ENCODE measurements at places on chromosomes 13 and 19.

DNA sequence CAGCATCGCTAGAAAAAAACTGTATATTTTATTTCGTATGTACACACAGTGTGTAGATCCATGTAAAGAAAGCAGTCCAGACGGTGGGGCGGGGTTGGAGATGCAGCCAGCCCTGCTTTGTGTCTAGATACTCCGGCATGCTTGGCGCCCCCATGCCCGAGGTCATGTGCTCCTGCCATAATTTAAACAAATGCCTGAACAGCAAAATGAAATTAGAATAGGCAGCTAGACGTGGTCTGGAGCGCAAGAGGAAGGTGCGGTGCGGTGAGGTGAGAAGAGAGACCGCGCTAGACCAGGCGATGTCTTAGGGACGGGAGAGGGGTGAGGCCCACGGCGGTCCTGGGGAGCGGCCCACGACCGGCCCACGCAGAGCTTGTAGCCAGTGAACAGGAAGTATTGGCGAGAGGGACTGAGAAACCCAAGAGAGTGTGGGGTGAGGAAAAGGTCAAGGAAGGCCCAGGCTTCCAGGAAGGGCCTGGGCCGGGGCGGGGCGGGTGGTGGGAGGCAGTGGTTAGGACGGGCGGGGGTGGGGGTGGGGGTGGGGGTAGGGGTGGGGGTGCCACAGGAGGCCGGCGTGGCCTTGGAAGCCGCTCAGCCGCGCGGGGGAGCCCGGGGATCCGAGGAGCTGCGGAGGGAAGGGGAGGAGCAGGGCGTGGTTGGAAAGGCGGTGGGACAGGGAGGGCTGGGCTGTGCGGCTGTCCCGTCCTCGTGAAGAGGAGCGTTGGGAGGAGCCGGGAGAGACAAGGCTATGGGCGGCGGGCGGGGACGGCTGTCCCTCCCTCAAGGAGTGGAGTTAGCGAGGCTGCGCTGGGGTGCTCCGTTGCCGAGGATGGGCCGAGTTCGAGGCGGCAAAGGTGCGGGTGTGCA lies 254.7 kb upstream of the SGCG start:
- no peak for DNase-seq

DNA sequence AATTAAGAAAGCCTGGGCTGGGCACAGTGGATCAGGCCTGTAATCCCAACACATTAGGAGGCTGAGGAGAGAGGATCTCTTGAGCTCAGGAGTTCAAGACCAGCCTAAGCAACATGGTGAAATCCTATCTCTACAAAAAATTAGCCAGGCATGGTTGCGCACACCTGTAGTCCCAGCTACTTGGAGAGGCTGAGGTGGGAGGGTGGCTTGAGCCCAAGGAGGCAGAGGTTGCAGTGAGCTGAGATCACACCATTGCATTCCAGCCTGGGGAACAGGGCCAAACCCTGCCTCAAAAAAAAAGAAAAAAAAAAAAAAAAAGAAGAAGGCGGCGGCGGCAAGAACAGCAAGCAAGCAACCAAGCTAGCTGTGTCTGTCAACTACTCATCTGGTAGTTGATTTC lies 26.7 kb downstream of the TSC22D1 start:
- DNase-seq: no peak

- no peak for DNase-seq
Measured at GRCh38 chr19:10769533-10770491, 51.9 kb downstream of the DNM2 start.

DNA sequence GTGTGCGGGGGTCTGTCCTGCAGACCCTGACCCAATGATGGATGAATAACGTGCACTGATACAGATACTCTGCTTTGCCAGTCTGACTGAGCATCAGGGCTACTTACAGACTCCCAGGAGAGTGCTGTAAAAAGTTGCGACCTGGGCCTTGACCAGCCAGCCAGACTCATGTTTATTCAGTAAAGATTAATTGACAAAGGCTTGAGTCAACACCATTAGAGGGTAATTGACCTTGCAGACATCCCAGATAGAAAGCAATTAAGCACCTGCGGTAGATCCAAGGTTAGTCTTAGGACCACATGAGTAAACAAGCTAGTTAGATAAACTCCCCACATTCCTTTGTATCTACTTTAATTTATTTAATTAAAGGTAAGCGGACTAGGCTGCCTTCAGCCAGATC lies 10.4 kb downstream of the NUDT19 start:
- no peak for DNase-seq

- no peak for DNase-seq
Measured at GRCh38 chr13:42997381-42997780, 5.3 kb upstream of the EPSTI1 start.

- DNase-seq: no peak
Measured at GRCh38 chr13:73061473-73061872, 2.7 kb downstream of the KLF5 start.

DNA sequence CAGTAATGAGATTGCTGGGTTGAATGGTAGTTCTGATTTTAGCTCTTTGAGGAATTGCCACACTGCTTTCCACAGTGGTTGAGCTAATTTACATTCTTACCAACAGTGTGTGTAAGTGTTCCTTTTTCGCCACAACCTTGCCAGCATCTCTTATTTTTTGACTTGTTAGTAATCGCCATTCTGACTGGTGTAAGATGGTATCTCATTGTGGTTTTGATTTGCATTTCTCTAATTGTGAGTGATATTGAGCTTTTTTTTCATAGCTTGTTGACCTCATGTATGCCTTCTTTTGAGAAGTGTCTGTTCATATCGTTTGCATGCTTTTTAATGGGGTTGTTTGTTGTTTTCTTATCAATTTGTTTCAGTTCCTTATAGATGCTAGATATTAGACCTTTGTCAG lies 245.0 kb downstream of the MTUS2 start:
- no peak for DNase-seq

- no peak for DNase-seq
Measured at GRCh38 chr19:18208098-18208951, 4.5 kb upstream of the RAB3A start.

DNA sequence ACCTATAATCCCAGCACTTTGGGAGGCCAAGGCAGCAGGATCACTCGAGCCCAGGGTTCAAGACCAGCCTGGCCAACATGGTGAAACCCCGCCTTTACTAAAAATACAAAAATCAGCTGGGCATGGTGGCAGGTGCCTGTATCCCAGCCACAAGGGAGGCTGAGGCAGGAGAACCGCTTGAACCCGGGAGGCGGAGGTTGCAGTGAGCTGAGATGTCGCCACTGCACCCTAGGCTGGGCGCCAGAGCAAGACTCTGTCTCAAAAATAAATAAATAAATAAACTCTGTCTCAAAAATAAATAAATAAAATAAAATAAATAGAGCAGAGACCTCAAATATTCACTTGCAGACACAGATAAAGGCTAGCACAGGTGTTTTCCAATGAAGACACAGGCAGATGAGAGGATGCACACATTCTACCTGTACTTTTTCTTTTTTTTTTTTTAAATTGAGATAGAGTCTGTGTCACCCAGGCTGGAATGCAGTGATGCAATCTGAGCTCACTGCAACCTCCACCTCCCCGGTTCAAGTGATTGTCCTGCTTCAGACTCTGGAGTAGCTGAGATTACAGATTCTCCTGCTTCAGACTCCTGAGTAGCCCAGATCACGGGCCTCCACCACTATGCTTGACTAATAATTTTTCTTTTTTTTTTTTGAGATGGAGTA lies 2.7 kb upstream of the RPS16 start:
- no peak for DNase-seq

DNA sequence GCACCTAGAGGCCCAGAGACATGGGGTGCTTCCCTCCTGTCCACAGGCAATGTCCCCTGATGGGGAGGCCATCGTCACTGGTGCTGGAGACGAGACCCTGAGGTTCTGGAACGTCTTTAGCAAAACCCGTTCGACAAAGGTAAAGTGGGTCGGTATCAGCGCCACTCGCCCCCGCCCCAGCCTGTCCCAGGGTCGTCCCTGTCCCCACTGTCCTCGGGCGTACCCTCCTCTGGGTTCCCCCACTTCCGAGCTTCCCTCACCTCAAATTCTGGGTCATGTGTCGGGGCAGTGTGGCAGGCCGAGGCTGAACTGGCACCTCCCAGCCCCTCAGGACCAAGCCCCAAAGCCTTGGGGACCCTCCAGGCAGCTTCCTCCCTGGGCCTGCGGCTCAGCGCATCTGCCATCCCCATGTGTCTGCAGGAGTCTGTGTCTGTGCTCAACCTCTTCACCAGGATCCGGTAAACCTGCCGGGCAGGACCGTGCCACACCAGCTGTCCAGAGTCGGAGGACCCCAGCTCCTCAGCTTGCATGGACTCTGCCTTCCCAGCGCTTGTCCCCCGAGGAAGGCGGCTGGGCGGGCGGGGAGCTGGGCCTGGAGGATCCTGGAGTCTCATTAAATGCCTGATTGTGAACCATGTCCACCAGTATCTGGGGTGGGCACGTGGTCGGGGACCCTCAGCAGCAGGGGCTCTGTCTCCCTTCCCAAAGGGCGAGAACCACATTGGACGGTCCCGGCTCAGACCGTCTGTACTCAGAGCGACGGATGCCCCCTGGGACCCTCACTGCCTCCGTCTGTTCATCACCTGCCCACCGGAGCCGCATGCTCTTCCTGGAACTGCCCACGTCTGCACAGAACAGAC lies 4.4 kb upstream of the TEKTIP1 start:
- no peak for DNase-seq

DNA sequence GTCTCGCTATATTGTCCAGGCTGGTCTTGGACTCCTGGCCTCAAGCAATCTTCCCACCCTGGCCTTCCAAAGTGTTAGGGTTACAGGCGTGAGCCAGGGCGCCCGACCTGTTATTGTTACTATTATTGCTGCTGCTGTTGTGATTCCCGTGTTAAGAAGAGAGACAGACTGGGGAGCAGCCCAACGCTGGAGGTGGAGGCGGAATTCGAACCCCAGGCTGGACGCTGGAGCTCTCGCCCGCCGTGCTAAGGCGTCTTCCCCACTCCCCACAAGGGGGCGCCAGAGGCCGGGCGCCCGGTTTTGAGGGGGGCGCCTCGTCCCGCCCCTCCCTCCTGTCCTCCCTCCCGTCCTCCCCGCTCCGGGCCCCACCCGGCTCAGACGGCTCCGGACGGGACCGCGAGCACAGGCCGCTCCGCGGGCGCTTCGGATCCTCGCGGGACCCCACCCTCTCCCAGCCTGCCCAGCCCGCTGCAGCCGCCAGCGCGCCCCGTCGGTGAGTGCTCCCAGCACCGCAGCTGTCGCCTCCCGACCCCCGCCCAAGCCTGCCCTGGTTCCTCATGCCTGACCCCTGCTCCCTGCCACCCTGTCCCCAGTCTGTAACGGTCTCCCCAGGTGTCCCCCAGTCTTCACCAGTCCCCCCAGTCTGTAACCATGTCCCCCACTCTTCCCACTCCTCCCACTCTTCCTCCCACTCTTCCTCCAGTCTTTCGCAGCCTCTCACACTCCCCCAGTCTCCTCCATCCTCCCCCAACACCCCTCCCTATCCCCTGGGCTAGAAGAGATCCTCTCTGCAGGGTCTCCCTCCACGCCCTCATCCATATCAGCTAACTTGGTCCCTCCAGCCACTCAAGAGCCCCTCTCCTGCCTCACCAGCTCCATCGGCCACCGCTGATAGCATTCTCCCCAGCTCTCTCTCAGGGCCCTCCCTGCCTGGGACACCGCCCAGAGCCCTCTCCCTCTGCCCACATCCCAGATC lies at the start of gene EHD2:
TSS of gene EHD2 (plus strand) at position 377 of the 976 bp plus-strand sequence. CDS start 3,191 bp downstream, outside the sequence.
- DNase-seq: no peak

- no peak for DNase-seq
Measured at GRCh38 chr13:103862525-103862924, 796.3 kb upstream of the SLC10A2 start.

DNA sequence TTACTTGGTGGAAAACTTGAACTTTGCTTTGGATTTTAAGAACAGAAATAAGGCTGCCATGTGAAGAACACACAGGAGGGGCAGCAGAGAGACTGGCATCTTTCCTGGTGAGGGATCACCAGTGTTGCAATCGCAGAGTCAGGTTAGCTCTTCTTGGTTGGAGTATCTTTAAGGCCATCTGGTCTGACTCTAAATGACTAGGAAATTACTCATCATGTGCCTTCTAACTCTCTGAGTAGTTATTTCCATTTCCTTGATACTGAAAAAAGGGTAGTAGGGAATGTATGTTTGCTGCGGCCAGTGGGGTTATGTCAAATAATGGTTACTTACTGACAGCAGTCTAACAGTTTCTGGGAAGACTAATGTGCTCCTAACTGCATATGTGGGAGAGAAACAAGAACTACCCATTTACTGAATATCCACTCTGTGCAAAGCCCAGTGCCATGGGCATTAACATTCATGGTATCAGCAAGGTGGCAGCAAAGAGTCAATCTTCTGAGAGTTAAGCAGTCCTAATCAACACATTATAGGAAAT lies 122.1 kb downstream of the COG6 start:
- DNase-seq: no peak

All from smooth muscle cell of the brain vasculature (primary cell).